AG08396 (cell line): ENCODE measurements at places on chromosomes 3 and 15.
A peak's percentile ranks its signal among the peaks of the same experiment; 100 is the strongest.

DNA sequence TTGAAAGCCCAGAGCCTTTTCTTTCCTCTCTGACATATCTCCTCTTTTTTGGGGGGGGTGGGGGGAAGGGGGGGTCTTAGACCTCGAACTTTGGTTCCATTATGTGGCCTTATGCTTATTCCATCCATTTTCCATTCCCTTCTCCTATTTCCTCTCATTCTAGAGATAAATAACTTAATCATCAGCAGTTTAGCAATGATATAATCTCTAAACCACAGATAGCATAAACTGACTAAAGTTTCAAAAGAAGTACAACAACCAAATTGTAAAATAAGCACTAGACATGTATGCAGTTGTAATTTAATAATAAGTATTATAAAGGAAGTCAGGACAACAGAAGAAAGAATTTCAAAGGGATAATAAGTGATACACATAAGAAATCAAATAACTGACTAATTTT, 64.5 kb downstream of the AQR start:
- DNase-seq, result no peak

DNA sequence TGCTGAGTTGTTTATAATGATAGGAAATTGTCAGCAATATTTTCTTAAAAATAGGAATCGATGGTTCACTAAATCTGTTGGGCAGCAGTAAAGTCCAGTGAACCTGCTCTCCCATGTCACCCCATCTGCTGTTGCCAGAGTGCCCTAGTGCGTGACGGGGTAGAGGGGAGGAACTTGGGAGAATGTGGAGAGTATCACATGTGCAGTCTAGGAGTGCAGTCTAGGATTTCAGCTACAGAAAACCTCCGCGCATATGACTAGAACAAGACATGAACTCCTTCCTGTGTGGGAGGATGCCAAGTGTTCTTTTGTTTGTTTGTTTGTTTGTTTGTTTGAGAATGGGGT, 74.6 kb upstream of the ACAD9 start:
- no peak for DNase-seq

GRCh38 chr3:12780751-12781150, 15.7 kb upstream of the CAND2 start:
- DNase-seq, result no peak

- DNase-seq, result no peak
These were observed 342.1 kb upstream of the LRRC3B start for GRCh38 chr3:26280517-26280916.

GRCh38 chr3:37813403-37813802, 48.3 kb upstream of the CTDSPL start:
- no peak for DNase-seq

DNA sequence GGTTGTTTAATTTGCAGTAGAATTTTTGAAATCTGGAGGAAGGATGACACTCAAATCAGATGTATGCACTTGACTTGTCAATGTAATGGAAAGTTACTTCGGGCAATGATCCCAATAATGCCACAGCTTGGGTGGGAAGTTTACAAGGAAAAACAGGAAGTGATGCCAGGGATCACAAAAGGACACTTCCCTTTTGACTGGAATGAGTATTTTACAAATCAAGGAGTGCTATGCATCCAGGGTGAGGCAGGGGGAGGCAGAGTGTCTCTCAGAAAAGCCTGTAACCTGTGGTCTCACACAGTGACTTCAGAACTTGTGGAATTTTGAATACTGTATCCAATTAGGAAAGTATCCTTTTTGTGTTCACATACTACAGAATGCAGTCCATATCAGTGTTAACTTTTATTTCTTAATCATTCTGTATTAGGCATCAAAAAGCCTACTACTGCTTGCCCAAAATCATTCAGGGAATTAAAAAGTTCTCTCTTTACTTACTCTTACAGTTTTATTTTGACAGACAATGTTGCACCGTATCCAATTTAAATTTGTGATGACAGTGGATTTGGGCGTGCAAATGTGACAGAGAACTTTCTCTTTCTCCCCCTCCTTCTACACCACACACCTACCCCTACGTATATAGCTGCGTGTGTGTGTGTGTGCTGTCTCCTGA, 445.1 kb downstream of the MECOM start:
- peak; percentile 36 for DNase-seq

DNA sequence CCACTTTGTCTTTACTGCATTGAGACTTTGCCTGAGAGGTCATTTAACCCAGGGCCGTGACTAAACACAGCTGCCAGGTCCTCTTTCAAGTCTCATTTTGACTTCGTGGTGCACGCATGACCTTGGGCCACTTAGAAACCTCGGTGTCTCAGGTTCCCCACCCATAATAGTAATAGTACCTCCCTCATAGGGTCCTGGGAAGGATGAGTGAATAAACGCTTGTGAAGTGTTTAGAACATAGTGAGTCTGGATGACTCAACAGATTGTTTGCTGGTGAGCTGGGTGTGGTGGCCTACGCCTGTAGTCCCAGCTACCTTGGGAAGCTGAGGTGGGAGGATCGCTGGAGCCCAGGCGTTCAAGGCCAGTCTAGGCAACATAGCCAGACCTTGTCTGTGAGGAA, 56.3 kb downstream of the BDH1 start:
- peak; percentile 53 for DNase-seq

DNA sequence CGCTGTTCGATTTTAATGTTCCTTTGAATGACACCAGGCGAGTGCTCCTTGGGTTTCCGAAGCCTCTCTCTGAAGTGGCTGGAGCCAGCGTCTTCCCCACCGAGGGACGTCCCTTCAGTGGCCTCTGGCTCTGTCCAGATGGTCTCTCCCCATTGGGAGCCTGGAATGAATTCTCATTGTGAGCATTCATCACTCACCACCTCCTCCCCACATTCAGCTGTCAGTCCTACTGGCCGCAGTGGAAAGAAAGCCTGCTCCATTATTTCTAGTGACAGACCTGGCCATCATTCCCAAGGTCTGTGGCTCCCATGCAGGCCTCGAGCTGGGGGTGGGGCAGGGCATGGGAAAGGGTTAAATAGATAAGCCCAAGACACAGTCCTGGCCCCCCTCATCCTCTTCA, 35.2 kb downstream of the ZNF710 start:
- no peak for DNase-seq

DNA sequence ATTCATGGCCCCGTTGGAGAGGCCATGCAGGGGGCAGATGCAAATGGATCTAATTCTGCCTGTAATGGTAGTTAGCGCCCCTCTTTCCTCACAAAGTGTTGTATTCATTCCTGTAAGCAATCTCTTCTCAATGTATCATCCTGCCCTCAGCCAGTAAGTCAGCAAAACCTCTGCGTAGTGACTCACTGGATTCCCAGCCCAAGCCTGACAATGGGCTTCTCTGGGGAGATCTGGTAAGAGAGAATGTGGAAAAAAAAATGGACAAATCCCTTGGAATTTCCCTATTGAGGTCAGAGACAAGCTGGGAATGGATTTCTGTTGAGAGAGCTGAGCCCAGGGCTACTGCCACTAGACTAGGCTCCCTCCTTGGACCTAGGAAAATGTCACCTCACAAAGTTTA, 25.4 kb downstream of the ADPGK start:
- peak; percentile 82 for DNase-seq

GRCh38 chr3:71978150-71978721, 193.3 kb upstream of the PROK2 start:
- DNase-seq, result no peak

DNA sequence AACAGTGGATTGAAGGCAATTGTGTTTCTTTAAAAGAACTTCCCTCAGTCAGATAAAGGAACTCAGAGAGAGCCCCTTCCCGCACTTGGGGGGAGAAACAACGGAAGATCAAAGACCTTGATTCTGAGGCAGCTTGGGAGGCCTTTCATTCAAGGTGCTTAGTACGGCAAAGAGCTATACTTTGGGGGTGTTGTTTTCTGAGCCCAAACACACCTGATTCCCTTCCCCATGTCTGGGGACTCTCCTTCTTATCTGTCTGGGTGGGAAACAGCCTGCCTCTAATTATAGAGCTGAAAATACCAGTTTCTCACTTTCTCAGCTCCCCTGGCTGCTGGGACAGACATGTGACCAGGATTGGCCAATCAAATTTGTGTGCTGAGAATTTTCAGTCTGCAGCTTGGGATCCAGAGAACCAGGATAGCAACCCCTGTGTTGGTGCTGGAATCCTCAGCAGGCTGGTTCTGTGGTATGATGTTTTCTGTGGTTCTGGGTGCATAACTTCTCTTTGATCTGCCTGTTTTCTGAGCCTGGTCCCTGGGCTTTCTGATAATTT, 19.4 kb upstream of the IQCF6 start:
- no peak for DNase-seq

GRCh38 chr3:144031938-144032337, 60.3 kb downstream of the DIPK2A start:
- no peak for DNase-seq

DNA sequence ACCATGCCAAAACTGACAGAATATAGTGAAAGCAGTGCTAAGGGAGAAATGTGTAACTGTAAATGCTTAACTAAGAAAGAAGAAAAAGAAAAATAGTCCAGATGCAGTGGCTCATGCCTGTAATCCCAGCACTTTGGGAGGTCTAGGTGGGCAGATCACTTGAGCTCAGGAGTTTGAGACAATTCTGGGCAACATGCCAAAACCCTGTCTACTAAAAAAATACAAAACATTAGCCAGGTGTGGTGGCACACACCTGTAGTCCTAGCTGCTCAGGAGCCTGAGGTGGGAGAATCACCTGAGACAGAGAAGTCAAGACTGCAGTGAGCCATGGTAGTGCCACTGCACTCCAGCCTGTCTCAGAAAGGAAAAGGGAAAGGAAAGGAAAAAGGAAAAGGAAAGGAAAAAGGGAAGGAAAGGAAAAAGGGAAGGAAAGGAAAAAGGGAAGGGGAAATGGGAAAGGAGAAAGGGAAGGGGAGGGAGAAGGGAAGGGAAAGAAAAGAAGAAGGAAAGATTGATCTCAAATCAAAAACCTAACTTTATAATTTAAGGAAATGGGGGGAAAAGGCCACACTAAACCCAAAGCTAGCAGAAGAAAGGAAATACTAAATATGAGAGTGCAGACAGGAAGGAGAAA, 20.3 kb downstream of the C3orf33 start:
- DNase-seq, result no peak

DNA sequence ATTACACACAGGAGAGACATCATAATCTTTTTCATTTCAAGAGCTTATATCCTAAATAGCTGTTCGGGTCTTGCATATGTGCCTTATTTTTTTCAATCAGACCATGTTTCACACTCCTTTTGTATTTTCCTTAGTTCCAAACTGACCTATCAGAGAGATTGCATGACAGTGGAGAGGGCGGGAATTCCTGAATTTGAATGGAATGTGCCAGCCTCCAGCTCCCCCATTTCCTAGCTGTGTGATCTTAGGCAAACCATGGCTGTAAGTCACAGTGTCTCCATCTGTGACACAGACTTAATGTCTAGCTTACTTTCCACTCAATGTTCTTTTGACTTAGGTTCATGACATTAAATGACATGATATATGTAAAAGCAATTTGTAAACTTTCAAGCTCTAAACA, 62.0 kb upstream of the CSTA start:
- DNase-seq, result no peak

GRCh38 chr15:67401336-67401735, 119.6 kb upstream of the C15orf61 start:
- no peak for DNase-seq

GRCh38 chr3:4976109-4976508, 3.1 kb upstream of the BHLHE40 start:
- DNase-seq, result no peak

DNA sequence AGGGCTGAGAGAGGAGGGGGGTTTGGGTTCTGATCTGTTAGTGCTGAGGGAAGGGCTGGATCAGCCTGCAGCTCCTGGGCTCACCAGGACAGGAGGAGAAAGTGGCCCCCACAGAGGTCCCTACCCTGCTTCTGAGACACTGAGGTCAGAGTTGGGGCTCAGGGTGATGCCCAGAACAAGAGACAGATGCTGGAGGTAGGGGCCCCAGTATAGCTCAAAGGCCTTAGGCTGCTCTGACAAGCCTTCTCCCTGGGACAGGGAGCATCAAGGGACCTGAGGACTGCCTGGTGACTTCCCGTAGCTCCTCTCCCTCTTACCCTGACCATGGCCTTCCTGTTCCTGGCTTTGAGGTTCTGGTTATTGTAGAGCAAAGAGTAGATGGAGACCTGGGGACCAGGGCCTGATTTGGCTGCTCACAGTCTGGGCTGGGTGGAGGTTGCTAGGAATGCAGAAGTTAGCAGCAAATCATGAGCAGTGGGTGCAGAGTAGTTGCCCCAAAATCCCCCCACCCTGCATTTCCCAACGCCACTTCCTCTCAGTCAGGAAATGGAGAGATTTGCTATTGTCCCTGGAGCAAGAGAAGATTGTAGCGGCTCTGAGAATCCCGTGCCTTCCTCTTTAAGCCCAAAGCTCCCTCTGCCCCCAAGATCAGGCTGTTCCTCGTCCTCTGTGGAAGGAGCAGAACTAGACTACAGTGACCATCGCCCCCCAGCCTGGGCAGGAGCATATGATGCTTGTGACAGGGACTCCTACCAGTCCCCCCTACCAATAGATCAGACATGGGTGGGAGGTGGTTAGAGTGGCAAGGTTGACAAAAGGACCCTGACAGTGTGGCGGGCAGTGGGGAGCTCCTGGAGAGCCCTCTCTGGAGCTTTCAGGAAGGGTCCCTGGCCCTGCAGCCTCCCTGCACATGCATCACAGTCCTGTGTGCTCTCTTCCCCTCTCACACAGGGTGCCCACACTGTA, 47.4 kb upstream of the SEC22A start:
- no peak for DNase-seq
